ENCODE measurements at places on chromosomes 4 and X.

DNA sequence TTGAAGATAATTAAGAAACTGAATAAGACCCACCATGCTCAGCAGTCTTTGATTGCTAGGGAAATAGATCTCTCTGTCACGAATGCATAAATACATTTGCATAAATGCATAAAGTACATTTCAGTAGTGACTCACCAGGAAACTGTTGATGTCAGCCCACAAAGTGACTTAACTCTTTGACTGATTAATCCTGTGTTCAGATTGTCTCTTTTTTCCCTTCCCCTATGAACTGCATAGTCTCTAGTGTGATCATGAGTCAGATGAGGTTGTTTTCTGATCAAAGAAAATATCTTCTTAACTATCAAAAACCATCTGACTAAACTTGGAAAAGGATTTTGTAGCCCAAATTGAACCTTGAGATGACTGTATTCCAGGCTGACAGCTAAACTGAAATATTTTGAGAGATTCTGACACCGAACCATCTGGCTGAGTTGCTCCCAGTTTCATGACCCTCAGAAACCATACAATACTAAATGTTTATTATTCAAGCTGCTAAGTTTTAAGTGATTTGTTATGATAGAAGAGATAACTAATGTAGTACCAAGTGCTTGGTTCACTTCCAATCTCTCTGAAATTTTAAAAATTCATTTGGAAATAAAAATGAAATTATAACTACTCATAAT is 1381.5 kb upstream of the AGA start:
- DNase-seq: no peak

GRCh38 chrX:39652336-39652735 is 445.4 kb downstream of the BCOR start:
- peak; percentile 6 for DNase-seq

DNA sequence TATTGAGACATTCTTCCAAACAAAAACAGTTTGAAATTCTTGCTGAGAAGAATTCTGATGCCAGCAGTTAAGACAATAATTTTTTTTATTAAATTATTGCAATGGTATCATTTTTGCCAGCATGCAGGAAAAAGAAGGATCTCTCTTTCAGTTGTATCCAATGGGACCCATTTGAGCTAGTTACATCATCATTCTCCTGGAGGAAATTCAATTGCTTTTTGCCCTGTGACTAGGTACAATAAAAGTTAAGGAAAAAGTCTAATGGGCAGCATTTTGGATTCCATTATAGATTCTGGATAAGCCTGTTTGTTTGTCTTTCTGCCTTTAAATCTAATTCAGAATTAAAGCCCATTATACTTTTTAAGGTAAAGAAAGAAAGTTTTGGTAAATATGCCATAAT is 10.5 kb upstream of the FRYL start:
- DNase-seq: no peak

GRCh38 chr4:18082236-18082635 is 60.7 kb upstream of the LCORL start:
- no peak for DNase-seq

DNA sequence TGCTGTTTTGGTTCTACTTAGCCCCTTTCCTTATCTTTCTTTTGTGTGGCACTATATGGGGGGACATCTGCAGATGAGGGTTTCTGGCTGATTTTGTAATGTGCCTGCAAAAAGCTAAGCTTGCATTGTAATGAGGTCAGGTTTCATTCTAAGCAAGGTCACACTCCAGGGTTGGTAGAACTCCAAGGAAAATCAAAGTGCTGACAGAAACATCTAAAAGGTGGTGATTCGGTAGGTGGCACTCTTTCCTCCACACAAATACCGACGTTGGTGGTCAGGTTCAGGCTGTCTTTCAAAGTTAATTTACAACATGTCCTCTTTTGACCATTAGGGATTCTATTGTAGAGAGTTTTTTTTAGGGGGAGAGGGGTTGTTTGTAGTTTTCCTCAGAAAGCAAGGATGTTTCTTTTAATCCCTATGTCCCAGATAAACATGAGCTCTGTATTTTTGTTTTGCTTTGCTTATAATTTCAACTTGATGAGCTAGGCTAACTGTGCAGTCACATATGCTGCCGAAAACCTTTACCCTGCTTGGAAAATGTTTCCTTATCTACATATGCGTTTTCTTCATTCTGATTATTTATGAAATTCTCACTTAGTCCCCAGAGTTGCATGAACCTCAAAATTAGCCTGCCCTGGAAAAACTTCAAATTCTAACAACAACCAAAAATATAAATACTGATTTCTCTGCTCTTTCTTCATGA is 434.2 kb downstream of the PPARGC1A start:
- peak; percentile 27 for DNase-seq

DNA sequence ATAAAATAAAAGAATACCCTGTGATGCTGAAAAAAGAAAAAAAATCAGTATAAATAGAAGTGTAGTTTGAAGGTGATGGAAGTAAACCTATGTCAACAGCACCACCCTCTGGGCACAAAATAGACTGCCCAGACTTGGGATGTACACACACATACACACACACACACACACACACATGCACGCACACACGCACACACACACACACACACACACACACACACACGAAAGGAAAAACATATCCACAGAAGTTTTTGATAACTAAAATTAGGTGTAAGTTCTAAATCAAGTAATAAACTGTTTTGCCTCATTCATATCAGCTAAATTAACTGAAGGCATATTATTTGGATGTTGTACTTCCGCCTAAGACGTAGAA is 40.5 kb downstream of the ANXA5 start:
- peak; percentile 23 for DNase-seq

- DNase-seq: no peak
Measured at GRCh38 chr4:154366956-154367355, 124.6 kb downstream of the DCHS2 start.

GRCh38 chr4:42488114-42488513 is 90.8 kb downstream of the SHISA3 start:
- DNase-seq: no peak

- DNase-seq: no peak
Measured at GRCh38 chr4:184697956-184698355, 35.9 kb downstream of the CENPU start.
